OCI-M1 (cell line): ENCODE measurements at places on chromosomes 5 and 9.

DNA sequence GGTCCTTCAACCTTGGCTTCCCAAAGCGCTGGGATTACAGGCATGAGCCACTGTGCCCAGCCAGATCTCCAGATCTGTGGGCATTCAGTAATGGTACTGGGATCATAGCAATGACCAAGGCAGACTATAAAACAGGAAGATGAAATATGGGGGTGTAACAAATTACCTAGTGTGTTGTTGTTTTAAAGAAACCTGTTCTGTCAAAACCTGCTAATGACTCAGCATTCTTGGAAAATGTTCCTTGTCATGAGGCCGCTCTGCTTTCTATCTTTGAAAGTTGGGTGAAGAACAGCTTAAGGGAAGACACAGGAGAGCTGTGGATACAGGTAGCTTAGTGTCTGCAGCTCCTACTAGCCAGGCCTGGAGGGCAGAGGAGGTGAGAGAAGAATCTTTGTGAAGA, 19.4 kb downstream of the TARS1 start:
- no peak for DNase-seq

DNA sequence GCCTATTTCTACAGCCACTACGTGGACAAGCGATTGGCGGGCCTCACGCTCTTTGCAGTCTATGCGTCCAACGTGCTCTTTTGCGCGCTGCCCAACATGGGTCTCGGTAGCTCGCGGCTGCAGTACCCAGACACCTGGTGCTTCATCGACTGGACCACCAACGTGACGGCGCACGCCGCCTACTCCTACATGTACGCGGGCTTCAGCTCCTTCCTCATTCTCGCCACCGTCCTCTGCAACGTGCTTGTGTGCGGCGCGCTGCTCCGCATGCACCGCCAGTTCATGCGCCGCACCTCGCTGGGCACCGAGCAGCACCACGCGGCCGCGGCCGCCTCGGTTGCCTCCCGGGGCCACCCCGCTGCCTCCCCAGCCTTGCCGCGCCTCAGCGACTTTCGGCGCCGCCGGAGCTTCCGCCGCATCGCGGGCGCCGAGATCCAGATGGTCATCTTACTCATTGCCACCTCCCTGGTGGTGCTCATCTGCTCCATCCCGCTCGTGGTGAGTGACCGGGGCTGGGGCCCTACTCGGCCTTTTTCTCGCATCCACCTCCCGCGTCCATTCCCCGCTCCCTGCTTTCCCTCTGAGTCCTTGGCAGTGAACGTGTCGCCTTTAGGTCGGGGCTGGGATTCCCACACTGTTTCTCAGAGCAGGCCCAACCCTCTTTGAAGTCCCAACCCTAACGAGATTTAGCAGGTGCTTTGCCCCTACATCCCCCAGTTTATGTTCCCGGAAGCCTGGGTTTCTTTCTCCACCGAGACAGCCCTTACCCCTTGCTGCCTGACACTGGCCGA, 1.8 kb downstream of the PTGER4 start:
- DNase-seq, result no peak

GRCh38 chr5:139757727-139758509, 37.7 kb upstream of the PSD2 start:
- DNase-seq, result no peak

GRCh38 chr9:70988551-70988950, 132.9 kb downstream of the TRPM3 start:
- no peak for DNase-seq
